Stimulated activated CD4-positive, alpha-beta T cell treated with anti-CD3 and anti-CD28 coated beads, TNF-alpha, amount 100 ng/mL, for 24 hours (primary cell): ENCODE measurements at places on chromosomes 11 and 22.
A peak's percentile ranks its signal among the peaks of the same experiment; 100 is the strongest.

- DNase-seq: no peak
These were observed 206.0 kb upstream of the CHORDC1 start for GRCh38 chr11:90428836-90429235.

DNA sequence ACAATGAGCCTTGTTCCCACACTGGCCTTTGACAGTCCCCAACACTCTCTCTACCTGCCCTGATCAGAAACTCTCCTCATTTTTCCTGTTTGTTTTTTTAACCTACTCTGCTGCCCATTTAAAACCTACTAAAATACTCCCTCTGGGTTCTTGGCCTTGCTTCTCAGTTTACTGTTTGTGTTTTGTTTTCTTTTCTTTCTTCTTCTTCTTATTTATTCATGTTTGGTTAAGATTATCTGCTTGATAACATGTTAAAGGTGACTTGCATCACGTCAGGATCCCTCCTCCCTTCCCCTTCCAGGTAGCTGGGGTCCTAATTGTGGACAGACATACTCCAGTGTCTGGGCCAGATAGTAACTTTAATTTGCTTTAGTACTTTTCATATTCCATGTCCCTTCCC lies 95.0 kb upstream of the KCNA4 start:
- DNase-seq: no peak

DNA sequence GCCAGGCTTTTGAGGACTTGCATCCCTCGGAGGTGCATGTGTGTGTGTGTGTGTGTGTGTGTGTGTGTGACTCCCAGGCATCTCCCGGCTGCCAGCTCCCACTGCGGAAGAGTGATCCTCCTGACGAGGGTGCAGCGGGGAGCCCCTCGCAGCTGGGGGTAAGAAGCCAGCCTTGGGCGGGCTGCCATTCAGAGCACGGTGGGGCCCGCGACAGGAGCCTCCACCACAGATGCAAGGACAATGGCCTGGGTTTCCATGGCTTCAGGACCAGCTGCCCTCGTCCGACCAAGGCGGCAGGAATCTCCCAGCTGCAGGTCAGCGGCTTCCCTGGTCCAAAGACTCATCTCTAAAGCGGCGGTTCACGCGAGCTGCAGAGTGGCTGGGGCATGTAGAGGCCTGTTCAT lies 908.5 kb downstream of the BRD1 start:
- no peak for DNase-seq

- peak; percentile 8 for DNase-seq
These were observed 82.8 kb downstream of the FLI1 start for GRCh38 chr11:128776424-128777284.

DNA sequence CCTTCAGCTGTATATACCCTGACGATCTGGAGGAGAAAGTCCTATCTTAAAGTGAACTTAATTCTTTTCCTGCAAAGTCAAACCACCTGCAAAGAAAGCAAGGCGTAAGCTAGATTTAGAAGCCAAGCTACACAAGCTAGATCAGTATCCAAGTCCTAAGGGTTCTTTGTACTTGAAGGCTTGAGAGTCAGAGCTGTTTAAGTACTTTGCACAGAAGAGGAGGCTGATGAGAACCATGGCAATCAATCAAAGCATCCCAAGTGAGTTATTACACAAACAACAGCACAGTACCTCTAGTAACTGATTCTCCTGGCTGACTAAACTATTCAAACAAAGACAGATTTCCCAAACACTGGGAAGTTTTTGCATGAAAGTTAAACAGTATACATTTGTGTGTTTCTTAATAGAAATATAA lies 1.9 kb downstream of the CDON start:
- no peak for DNase-seq

DNA sequence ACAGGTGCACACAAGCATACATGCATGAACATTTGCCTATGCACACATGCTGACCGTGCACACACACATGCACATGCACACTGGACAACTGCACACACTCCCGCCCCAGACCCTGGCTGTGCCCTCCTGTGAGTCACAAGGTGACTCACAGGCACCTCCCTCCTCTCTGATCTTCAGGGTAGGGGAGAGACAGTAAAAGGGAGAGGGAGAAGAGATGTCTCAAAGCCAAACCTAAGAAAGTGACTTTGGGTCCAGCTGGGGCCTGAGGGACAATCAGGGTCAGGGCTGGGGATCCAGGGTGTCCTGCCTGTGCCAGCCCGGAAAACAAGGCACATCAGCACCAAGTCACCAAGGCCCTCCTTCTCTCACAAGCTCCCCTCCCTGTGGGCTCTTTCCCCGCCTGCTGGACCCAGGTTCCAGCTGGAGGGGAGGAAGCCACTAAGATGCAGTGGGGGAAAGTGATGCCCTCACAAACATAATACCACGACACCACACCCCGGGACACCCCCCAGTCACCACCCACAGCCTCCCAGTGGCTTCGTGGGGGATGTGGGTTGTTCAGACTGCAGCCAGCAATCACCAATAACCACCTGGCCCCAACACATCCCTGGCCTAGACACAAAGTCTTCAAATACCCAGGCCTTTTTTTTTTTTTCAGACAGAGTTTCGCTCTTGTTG lies 39.3 kb downstream of the PDGFB start:
- DNase-seq: no peak

DNA sequence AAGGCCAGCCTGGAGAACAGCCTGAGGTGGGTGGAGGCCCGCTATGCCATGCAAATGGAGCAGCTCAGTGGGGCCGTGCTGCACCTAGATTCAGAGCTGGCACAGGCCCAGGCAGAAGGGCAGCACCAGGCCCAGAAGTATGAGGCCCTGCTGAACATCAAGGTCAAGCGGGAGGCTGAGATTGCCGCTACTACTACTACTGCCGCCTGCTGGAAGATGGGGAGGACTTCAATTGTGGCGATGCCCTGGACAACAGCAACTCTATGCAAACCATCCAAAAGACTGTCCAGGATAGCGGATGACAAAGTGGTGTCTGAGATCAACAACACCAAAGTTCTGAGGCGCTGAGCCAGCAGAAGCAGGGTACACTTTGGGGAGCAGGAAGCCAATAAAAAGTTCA lies 3.1 kb upstream of the TMEM218 start:
- no peak for DNase-seq

DNA sequence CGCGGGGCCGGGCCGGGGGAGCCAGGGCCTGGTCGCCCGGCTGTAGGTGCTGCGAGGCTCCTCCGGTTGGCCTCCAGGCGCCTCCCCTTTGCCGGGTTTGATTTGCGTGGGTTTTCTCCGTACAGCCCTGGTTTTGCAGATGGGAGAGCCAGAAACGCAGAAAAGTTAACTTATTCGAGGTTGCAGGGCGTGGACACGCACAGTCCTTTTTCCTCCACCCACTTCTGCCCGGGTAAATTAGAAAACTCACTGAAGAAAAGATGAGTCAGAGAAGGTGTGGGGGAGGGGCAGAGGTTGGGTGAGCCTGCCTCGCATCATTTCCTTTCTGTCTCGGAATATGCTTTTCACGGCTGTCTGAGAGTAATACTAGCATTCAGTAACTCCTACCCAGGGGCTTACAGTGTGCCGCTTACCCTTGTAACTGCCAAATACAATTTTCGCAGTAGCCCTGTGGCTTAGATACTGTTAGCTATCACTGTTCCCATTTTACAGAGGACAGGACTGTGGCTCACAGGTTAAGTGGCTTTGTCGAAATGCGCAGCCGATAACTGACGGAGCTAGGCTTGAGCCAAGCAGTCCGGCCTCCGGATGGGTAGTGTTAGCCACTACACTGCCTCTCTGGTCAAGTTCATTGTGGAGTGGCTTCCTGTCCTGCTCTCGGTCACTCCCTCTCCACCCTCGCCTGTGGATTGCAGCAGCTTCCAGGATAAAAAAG lies 812 bp downstream of the FADD start:
- DNase-seq: peak; percentile 84

DNA sequence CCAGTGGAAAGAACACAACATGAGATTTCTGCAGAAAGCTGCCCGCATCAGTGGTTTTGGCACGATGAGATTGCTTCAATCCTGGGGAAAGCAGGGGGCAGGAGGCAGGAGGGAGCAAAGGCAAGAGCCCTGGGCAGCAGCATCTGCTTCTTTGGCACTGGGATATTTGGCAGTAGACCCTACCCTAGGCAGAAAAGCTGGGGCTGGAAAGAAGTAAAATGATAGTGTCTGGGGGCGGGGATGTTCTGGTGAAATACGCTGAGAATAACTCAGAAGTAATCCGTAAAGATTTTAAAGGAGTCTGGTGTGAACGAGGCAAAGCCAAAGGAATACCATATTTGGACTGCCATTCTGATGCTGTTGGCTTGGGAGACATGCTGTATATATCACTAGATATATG lies 62.0 kb downstream of the FAM76B start:
- no peak for DNase-seq

GRCh38 chr11:63672936-63673539 lies 1.9 kb upstream of the ATL3 start:
- no peak for DNase-seq

DNA sequence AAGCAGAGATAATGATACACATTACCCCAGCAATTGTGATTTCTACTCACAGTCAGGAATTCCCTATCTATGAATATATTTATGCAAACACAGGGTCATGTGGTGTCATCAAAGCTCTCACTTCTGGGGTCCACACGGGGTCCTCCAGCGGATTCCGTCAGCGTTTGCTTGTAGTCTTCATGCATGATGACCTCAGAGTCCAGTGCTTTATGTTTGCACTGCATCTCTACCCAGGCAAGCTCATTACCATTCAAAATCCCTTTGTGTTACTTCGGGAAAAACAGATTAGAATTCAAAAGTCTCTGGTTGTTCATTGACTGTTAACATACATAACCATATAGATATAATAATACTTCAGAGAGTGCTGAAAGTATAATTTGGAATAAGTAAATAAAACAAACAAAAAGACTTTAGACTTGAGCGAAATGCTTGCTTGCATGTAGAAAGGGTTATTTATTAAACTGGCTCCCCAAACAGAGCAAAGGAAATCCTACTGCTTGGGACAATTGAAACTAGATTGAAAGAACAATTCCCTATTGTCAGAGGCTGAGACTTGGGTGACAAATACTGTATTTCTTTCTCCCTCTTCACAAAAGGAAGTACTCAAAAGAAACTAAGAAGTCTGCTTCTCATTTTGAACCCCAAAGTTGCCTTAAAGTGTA lies 423.1 kb downstream of the ETS1 start:
- DNase-seq: no peak

- DNase-seq: no peak
These were observed 60.0 kb downstream of the OR10A6 start for GRCh38 chr11:7871056-7871455.

GRCh38 chr22:40716116-40716515 lies 36.8 kb downstream of the MCHR1 start:
- DNase-seq: no peak
